WERI-Rb-1 (cell line): ENCODE measurements at places on chromosomes 13 and 19.

DNA sequence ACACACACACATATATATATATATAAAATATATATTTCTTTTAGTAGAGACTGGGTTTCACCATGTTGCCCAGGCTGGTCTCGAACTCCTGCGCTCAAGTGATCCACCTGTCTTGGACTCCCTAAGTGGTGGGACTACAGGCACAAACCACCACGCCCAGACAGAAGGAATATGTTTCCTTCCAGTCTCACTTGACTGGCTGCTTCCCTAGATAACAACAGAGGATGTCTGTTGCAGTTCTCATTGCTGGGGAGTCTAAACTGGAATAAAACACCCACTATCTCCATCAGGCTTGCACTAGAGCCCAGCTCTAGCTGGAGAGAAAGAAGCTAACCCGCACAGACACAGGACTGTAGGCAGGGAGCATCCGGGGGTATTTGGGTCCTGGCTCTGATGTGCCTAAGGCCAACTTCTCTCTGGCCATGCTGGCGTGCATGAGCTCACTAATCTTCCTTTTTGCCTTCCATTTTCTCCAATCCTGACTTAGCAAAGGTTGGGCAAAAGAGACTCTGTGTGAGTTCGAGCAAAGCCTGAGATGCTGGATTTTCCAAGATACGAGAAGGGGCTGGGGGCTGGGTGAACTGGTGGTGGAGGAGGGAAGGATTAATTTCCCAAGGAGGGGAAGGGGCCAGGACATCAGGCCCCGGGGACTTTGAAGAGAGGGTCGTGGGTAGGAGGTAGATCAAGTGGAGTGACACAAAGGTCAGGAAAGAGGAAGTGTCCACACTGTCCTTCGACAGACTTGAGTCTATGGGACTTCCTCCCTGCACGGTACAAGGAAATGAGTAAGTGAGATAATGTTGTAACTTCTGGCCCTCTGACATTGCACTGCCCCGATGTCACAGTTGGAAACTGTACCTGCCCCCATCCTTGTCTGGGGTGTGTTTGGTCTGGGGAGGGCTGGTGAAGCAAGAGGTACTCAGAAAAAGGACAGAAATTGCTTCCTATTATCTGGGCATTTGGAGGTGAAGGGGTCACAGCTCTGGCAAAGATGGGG is 22.5 kb upstream of the ALOX5AP start:
- no peak for DNase-seq

DNA sequence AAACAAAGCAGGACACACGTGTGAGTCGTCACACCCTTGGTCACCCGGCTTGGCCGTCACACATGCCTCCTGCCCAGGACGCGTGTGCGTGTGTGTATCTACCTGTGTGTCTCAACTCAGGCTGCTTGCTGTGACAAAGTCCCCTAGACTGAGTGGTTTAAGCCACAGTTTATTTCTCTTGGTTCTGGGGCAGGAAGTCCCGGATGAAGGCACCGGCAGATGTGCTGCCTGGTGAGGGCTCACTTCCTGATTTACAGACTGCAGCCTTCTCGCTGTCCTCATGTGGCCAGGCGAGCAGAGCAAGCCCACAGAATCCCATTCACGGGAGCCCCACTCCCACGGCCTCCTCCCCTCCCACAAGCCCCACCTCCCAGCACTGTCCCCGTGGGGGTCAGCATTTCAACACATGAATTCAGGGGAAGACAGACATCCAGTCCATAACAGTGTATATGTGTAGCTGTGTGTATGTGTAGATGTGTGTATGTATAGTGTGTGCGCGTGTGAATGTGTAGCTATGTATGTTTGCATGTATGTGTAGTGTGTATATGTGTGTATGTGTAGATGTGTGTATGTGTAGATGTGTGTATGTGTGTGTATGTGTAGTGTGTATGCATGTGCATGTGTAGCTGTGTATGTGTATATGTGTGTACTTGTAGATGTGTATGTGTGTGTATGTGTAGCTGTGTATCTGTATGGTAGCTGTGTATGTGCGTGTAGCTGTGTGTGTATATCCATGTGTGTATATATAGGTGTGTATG is 51.5 kb downstream of the MCF2L start:
- no peak for DNase-seq

DNA sequence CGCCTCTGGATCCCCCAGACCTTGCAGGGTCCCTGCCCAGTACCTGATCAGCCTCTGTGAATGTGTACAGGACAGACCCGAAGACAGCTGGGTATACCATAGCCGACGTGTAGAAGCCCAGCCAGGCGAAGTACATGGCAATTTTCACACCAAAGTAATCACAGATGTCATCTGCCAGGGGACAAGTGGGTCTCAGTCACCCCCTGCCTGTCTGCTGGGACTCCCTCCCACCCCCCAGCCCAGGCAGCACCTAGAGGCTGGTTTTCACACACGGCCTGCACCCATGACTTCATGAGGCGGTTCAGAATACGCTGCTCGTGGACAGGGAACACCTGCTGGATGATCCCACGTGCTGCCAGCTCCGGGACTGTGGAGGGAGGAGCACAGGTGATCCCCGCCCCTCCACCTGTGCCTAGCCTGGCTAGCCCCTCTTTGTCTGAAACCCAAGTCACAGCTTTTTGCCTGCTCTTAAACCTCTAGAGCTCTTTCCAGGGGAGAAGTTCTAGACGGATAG is 3.6 kb downstream of the ANO8 start:
- peak; percentile 48 for DNase-seq

GRCh38 chr13:27300941-27301586 is 30.4 kb downstream of the RASL11A start:
- no peak for DNase-seq

GRCh38 chr19:42154471-42155323 is 22.5 kb upstream of the POU2F2 start:
- DNase-seq = no peak

DNA sequence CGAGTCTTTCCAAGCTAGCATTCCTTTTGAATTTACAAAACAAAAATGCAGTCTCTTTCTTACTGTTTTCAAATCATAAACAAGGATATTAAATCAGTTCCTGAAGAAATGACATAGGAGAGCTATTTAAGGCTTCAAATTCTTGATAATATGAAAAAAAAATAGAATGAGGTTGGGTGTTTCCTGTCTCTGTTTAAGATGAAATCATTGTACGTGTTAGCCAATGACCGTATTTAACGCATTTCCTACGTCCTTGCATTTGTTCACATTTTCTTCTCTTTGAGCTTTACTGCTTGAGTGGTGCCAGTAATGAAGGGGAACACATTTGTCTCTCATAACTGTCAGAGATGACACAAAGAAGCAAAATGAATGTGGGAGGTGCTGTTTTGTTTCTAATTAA is 821.3 kb downstream of the DIAPH3 start:
- DNase-seq = no peak

GRCh38 chr19:10416380-10417257 is 3.7 kb upstream of the PDE4A start:
- DNase-seq = peak; percentile 87

DNA sequence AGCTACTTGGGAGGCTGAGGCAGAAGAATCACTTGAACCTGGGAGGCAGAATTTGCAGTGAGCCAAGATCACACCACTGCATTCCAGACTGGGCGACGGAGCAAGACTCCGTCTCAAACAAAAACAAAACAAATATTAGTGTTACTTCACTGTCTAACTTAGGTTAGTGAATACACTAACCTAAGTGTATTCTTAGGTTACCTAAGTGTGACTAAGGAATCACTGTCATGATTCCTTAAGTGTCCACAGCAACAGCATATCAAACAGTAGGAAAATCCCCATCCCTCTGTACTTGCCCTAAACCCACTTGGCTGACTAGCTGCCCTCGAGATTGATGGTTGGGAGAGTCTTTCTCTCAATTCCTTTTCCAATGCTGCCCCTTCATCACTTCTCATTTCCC is 11.8 kb upstream of the LRCH1 start:
- no peak for DNase-seq

- no peak for DNase-seq
These were observed 2275.0 kb upstream of the PCDH20 start for GRCh38 chr13:63690672-63691071.

- peak; percentile 57 for DNase-seq
These were observed 2.1 kb downstream of the NECTIN2 start for GRCh38 chr19:44848036-44848811.

- no peak for DNase-seq
These were observed 1690.0 kb downstream of the PCDH9 start for GRCh38 chr13:65540175-65540574.

DNA sequence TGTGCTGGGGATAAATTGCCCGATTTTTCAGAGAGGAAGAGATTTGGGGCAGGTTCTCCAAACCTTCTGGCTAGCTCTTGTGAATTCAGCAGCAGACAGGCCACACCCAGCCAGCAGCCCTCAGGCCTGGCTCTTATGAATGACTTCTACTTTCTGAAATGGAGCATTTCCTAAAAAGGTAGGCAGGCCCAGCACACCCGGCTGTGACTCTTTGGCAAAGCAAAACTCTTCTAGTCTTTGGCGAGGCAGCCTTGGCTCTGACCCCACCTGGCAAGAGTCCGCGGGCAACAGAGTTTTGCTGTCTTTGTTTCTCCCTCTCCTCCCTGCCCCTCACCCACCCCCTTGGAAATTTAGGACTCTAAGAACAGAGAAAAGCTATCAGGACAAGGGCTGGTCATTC is 221.2 kb downstream of the ZNF536 start:
- DNase-seq = no peak

DNA sequence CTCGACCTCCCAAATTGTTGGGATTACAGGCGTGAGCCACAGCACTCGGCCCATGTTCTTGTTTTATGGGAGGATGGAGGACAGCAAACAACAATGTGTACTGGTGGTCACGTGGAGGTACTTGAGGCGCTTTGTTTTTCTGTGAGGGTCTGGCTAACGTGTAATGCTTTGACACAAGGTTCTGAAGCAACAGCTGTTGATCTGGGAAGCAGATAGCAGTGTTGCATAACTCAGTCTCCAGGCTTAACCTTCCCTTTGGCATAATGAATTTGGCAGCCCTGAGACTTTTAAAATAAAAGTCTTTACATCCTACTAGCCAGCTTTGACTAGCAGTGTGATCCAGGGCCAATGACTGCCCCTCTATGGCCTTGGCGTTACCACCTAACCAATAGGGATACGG is 6.9 kb upstream of the ZNF580 start:
- DNase-seq = no peak
